ENCODE measurements at places on chromosomes 3 and 15.
A peak's percentile ranks its signal among the peaks of the same experiment; 100 is the strongest.

DNA sequence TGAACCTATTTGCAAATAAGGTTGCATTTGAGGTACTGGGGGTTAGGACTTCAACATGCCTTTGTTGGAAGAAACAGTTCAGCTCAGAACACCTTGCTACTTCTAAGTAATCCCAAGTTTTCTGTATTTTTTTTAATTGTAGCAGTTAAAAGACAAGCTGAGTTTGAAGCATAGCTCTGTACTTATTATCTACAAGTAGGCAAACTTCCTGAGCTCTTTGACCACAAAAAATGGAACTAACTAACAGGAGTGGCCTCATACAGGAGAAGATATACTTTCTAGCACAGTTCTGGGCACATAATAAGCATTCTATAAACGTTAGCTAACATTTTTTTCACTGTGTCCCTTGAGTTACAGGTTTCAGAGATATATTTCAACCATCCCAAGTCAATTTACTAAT lies 159.2 kb downstream of the CHST2 start:
- no peak for DNase-seq

DNA sequence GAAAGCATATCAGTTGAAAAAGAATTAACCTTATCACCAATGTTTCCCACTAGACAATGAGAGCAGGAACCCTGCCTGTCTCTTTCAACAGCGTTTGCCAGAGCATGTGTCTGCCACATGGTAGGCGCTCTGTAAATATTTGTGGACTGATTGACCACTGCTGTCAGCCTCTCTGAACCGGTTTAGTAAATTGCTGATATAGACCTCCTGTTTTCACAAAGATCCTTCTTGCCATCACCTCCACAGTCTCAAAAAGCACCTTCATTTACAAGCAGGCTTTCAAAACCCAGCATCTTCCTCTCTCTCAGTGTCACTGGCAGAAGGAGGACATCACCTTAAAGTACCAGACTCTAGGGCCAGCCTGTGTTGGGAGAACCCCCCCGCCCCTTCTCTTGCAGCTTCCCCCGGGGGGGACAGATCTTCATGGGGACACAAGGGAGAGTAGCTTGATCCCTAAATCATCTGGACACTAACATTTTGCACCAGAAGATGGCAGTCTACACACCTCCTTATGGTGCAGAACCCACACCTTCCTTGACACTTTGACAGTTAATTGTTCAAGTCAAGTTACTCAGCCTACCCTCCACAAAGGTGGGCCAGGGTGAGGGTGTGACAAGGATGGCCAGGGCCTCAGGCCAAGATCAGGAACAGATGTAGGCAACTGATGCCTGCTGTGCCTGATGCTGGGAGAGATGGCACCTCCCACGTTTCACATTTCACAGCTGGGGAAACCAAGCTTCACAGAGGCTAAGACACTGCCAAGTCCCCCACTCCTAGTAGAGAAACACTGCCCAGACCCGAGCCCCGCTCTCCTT lies 37.8 kb upstream of the USP3 start:
- no peak for DNase-seq

- no peak for DNase-seq
Observed at GRCh38 chr3:134857356-134857755, 62.3 kb downstream of the EPHB1 start.

DNA sequence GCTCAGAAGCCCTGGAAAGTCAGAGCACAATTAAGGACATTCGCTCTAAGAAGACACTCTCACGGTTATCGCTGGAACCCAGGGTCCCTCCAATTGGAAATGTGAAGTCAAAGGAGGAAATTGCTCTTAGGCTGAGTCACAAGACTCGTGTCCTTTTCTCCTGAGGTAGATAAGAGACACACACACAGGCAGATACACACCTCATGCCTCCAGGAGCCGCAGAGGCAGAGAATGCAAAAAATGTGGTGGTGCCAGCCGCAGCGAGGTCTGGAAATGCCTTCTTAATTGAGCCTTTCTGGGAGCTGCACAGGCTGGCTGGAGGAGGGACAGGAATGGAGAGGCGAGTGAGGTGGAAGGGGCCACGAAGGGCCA lies 189.3 kb downstream of the OPA1 start:
- DNase-seq, result no peak

DNA sequence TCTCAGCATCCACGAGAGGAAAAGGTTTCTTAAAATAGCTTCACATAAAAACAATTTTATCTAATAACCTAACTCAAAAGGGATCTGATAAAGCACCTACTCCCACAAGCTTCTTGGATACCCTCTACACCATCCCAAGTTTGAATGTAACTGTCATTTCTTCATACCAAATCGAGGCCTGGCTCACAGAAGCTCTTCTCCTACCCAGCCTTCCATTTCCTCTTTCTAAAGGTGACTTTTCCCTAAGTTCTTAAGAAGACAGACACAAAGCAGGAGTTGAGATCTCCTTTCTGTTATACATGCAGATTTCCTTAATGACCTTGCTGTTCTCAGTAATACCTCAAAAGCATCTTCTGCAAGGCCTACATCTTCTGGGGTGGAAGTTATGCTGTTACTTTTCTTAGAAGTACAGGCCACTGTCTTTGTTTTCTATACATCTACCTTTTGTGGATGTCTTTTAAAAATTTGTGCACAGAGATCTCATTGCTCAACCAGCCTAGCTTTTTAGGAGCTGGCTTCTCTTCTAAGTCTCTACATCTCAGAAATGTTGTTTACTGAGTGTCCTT lies 3.4 kb upstream of the LRRIQ4 start:
- no peak for DNase-seq

- no peak for DNase-seq
Observed at GRCh38 chr3:69539134-69539533, 153.2 kb upstream of the FRMD4B start.

DNA sequence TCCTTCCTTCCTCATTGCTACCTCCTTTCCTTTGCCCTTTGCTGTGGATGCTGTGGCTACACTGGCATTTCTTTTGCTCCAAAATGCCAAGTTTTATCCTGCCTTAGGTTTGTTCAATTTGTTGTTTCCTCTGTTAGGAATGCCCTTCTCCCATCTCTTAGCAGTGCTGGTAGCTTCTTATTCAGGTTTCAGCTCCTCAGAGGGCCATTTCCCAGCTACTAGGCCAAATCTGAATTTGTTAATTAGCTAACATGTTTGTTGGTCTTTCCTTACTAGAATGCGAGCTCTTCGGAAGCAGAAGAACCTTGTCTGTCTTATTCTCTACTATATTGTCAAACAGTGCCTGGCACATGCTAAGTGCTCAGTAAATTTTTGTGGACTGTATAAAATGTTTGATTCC lies 11.0 kb downstream of the MAPK6 start:
- no peak for DNase-seq

- DNase-seq, result peak; percentile 67
Observed at GRCh38 chr3:159266779-159267178, 464.9 kb downstream of the MFSD1 start.

GRCh38 chr3:75192146-75192616 lies 471.9 kb upstream of the FRG2C start:
- peak; percentile 62 for DNase-seq

All from glutamatergic neuron (in vitro differentiated cells).